Type B pancreatic cell (in vitro differentiated cells): ENCODE measurements at places on chromosomes 7 and 10. TPM values are rescaled to one million over a fixed set of nuclear protein-coding genes. Genes with fewer than 3 reads are reported as not detected.

AGBL3 gene
- 2.4 and 3.2 TPM in 2 replicates for total RNA-seq

CYP2C8 gene
- total RNA-seq, result 2.2 and 2.9 TPM in 2 replicates

LUC7L2 gene
- 83.5 and 90.0 TPM in 2 replicates for total RNA-seq

RAPGEF5 gene
- 11.7 and 13.3 TPM in 2 replicates for total RNA-seq
